ENCODE measurements at places on chromosomes 13 and 19.

- no peak for DNase-seq
Measured at GRCh38 chr19:11251650-11252314, 10.5 kb downstream of the DOCK6 start.

GRCh38 chr19:2207991-2208860 lies 27.9 kb downstream of the PLEKHJ1 start:
- no peak for DNase-seq

GRCh38 chr19:39328046-39328705 lies 7.5 kb upstream of the LRFN1 start:
- peak; percentile 66 for DNase-seq

GRCh38 chr13:69904784-69905183 lies 202.8 kb upstream of the ATXN8OS start:
- DNase-seq = no peak

DNA sequence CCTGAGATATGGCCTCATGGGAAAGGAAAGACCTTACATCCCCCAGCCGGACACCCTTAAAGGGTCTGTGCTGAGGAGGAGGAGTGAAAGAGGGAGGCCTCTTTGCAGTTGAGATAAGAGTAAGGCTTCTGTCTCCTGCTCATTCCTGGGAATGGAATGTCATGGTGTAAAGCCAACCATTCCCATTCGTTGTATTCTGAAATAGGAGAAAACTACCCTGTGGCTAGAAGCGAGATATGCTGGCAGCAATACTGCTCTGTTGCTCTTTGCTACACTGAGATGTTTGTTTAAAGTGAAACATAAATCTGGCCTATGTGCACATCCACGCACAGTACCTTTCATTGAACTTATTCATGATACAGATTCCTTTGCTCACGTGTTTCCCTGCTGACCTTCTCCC lies 783 bp upstream of the ZNF587B start:
- no peak for DNase-seq

GRCh38 chr13:25691654-25692053 lies 319.9 kb downstream of the ATP8A2 start:
- DNase-seq = no peak

- DNase-seq = no peak
Measured at GRCh38 chr13:64293923-64294322, 2878.3 kb upstream of the PCDH20 start.

- DNase-seq = no peak
Measured at GRCh38 chr13:27712421-27712820, 79.9 kb upstream of the GSX1 start.

DNA sequence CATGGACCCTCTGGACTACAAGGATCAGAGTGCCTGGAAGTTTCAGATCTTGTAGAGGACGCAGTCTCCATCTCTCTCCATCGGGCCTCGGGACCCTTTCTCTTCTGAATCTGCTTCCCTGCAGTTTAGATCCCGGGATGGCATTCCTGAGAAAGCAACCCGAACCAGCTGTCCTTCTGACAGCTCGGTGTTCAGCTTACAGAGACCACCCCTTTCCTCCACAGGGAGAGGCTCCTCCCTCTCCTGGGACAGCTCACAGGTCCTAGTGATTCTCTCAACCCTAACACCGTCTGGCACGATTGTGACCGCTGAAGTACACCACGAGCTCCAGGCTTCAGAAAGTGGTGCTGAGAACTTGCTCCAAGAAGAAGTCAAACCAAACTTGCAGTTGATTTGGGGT lies 18.2 kb downstream of the CRX start:
- no peak for DNase-seq

GRCh38 chr13:57739089-57739488 lies 107.5 kb downstream of the PCDH17 start:
- no peak for DNase-seq

GRCh38 chr19:45200568-45200967 lies 22.0 kb downstream of the BLOC1S3 start:
- DNase-seq = no peak

DNA sequence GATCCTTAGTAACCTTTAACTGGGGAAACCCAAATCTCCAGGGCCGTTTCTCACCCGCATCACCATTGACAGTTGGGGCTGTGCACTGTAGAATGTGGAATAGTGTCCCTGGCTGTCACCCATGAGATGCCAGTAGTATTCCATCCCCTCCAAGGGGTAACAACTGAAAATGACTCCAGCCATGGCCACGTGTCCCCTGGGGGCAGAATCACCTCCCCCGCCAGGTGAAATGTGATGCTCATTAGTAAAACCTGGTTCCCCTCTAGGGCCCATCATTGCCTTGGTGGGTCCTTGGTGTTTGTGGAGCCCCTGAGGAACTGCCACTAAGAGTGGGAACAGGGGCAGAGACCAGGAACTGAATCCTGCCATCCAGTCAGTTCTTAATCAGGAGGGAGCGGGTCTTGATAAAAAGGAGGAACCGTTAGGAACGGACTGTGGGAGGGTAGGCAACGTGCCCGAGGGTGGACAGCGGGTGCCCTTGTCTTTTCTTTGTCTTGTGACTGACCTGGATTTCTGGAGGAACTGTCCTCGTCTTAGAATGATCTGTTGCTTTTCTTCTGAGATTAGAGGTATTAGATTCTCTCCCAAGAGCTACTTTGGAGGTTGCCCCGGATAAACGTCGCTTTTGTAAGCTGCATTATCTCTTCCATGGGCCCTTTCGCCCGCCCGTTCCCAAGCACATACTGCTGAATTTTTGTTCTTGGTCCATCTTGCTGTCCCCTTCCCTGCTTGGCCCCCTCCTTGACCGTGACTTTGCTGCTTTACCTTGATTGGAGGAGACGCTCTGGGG lies 3.5 kb downstream of the MYO9B start:
- DNase-seq = no peak

GRCh38 chr13:68160466-68160865 lies 930.3 kb upstream of the PCDH9 start:
- DNase-seq = no peak

DNA sequence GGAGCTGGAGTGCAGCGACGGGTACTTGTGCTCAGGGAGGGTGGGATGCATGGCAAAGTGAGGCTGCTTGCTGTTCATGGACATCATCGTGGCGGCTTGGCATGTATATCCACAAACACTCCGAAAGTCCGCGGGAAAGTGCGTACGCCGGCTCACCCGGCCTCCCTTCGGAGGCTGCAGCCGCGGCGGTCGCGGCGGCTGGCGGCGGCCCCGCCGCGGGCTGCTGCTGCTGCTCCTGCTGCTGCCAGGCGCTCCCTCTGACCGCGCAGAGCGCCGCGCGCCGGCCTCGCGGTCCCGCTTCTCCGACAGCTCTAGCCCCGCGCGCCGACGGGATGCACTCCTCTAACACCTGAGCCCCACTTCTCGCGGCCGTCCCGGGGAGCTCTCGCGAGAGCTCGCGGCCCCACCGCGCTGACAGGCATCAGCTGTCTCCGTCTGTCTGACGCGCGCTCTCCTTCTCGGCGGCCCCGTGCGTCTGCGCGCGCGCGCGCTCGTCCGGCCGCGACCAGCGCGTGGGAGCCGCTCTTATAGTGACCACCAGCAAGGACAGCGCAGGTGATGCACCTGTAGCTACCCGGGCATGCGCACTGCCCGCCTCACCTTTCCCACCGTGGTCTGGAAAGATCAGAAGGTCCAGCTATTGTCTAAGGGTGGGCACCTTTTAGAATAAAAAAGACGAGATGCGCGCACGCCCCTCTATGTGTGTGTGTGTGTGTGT lies at the start of gene POU4F1:
Gene POU4F1 (minus strand): TSS at position 313 of the 718 bp plus-strand sequence. CDS start 226 bp downstream, at position 87.
- DNase-seq = no peak

GRCh38 chr19:511101-511851 lies 4.0 kb downstream of the TPGS1 start:
- DNase-seq = peak; percentile 73

- no peak for DNase-seq
Measured at GRCh38 chr19:28475525-28475924, 737.4 kb downstream of the UQCRFS1 start.

DNA sequence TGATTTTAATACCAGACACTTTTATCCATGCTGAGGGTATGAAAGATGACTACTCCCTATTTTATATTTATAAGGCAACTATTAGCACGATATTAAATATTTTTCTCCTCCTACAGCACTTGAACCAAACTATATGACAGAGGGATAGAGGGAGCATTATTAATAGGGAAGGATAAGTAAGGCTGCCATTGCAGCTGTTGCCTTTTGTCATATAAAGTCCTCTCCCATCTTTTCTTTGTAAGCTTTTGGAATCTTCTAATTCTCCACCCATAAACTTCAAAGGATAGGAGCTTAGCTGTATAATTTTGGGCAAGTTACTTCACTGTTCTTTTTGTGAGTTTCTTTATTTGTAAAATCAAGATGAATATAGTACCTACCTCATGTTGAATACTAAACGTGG lies 95.4 kb downstream of the ZMYM2 start:
- no peak for DNase-seq

GRCh38 chr19:5621945-5622464 lies 571 bp downstream of the SAFB2 start:
- no peak for DNase-seq

DNA sequence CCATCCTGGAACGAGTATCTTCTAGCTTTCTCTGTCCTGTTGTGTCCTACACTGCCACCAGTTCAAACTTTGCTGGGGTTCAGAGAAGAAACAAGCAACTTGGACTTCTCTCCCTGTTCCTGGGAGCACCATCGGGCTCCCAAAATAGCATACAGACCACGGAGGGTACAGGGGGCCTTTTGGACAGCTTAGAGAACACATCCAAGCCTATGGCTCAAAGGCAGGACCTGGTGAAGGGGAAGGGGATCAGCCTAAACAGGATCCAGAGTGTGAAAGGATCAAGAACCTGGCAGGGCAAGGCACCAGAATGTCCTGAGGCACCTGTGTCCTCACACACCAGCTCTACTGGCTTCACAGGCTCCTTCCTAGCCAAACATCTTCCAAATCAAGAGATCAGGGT lies 1336.5 kb downstream of the UQCRFS1 start:
- no peak for DNase-seq

DNA sequence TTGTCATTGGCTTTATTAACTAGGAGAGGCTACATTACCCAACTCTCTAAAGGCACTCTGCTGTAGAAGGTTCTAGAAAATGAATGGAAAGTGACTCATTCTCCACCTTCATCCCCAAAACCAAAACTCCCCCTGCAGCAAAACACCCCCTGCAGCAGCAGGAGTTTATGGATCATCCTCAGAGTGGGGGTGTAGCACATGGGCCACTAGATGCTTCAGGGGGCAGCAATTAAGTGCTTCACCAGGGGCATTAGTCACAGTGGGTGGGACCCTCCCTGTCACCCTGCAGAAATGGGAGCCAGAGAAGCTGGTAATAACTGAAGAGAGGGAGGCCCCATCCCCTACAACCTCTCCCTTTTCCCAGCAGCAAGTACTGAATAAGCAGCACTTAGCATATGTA lies 64.5 kb upstream of the MED4 start:
- no peak for DNase-seq

GRCh38 chr19:30565636-30566035 lies 193.5 kb downstream of the ZNF536 start:
- no peak for DNase-seq

- DNase-seq = no peak
Measured at GRCh38 chr19:45484273-45484945, 12.4 kb downstream of the RTN2 start.

- peak; percentile 76 for DNase-seq
Measured at GRCh38 chr19:47573071-47574026, at the start of gene ZNF541. TSS of gene ZNF541 (minus strand) at chr19:47573148. CDS start at chr19:47555856, 17,292 bp downstream.

GRCh38 chr19:3136684-3137055 lies 837 bp downstream of the GNA15 start:
- DNase-seq = no peak

DNA sequence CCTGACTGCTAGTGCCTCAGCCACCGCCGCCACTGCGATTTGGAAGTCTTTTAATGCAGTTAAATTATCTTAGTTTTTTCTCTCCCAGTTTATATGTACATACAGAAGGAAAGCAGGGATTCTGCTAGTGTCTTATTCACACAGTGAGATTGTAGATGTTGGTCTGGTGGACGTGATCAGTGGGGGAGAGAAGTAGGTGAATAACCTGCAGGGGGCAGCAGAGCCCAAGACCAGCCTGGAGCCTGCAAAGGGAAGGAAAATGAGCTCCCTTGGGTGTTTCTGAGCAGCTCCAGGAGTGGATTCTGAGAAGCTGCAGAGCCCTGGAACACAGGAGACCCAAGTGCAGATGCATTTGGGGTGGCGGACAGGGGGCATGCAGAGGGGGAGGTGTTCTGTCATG lies 26.3 kb downstream of the ZNF844 start:
- DNase-seq = peak; percentile 13

DNA sequence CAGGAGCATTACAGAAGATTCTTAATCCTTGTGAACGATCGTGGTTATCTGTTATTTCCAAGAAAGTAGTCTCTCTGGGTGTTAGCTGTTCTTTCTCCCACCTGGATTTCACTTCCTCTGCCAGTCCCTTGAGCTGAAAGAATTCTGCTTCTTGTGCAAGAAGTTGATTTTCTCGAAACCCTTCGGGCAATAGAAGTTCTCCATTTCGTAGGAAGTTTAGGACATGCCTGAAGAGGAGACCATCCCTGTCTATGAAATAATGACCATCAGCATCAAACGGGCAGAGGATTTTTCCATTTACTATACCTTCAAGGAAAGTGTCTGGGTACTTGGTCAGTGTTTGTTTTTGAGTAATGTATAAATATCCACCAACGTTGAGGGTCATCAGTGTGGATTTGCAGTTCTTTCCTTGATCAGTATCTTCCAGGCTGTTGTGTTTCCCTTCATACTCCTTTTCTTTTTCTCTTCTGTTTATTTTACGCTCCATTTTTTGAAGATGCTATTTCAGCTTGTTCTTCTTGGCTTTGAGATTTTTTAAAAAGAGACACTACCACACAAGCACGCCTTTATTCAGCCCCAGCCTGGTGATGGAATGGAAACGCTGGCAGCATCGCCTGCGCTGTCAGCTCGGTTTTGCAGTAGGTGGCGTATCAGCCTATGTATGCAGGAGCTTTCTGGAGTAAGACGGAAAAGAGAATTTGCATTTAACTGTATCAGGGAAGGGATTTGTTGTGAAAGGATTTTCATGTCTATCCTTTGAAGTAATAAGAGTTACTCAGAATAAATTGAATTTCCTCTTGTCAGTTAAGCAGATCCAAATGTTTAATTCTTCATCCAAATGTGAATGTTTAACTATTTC lies 6.5 kb downstream of the KCTD4 start:
- DNase-seq = no peak

DNA sequence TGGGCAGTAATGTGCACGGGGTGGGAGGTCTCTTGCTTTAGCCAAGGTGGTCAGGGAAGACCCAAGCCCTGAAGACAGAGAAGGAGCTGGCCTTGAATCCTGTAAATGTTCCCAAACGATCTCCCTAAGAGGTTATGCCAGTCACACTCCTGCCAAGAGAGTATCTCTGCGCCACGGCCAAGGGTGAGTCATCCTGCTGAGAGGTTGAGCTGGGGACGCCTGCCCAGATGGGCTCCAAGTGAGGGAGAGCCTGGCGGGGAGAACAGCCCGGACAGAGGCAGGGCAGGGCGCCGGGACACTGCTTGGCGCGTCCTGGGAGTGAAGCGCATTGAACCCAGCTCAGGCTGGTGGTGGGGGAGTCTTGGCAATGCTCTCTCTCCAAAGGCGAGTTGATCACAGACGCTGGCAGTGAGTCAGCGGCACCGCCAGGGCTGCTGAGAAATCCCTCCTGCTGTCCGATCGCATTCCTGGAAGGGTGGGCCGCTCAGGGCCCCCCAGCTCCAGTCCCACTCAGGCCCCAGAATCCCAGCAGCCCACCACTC lies 16.4 kb downstream of the SULT2B1 start:
- DNase-seq = no peak
